ENCODE measurements at places on chromosomes 13 and 19. TPM values are rescaled to one million over a fixed set of nuclear protein-coding genes. Genes with fewer than 3 reads are reported as not detected.

DNA sequence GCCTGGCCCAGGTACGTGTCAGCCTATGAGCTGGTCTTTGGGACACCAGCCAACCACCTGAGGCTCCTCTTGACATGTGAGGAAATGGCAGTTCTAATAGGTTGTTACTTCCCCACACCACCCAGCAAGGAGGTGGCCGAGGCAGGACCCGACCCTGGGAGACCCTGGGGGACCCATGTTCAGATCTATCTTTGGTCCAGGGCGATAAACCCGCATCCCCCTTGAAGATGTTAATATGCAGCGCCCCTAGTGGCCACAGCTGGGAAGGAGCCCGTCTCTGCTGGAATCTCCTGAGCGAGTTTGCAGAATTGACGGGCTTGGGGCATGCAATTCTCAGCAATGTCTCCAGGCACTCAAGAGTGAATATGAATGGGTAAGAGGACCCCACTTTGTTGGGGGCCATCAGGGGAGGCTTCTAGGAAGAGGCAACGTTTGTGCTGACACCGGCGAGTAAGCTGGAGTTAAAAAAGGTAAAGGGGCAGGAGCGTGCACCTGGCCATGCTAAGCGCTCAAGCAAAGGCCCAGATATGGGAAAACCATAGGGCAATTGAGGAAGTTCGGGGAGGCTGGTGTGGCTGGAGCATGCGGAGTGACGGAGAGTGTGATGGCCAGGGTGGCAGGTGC lies 1.5 kb upstream of the MYO1F start:
- DNase-seq: no peak

DNA sequence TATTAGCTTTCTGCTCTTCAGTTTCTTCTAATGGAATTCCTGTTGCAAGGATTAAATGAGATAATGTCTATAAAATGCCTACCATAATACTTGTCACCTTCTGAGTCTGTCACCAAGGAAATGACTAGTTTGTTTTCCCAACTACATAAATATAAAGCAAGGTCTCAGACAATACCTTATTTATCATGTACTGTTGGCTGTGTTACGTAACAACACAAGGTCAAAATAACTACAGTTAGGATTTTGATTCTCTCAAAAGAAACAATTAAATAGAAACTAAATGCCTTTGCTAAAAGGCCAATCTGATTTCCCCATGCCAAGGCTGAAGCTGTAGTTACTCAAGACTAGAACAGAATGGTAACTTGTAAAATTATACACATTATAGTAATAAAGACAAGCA lies 134.5 kb downstream of the PCDH9 start:
- no peak for DNase-seq

DNA sequence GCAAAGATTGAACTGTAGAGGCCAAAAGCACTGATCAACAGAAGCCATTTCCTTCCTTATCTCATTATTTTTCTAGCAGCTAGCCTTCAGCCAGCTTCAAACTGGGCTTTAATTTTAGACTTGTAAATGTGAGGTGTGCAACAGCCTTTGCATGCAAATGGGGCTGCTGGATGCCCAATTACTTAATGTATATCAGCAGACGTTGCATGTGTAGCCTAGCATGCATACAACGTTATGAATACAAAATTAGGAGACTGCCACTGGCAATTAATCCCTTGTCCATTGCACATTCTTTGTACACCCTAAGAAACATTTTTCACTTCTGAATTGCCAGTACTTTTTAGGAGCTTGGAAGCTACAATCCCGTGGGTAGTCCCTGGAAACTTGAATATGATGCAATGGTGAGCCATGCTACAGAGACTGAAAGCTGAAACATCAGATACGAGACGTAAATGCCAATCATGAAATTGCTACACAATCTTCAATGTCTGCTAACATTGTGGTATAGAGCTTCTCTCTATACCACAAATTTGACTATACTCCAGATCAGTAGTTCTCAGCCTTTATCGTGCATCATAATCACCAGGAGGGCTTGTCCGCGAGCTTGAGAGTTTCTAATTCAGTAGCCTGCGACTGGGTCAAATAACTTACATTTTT lies 20.2 kb downstream of the EPSTI1 start:
- no peak for DNase-seq

- DNase-seq: no peak
These were observed 448.7 kb upstream of the MIR17HG start for GRCh38 chr13:90898811-90899210.

- DNase-seq: no peak
These were observed 5.9 kb downstream of the RAB8A start for GRCh38 chr19:16117594-16118033.

DNA sequence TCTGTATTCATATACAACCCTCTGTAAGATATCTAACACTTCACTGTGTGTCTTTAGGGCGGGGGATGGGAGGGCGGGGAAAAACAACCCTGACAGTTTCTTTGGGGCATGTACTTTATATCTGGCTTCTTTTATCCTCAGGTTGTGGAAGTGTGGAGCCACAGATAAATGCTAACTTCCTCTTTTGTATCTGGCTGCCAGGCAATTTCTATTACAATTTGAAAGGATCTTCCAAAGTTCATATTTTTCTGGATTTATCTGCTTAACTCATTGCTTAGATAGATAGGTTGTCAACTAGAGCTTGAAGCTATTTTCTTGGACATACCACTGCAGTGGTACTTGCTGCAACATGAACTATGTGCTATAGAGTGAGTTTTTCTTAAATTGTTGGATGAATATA lies 393.0 kb downstream of the LMO7 start:
- no peak for DNase-seq

DNA sequence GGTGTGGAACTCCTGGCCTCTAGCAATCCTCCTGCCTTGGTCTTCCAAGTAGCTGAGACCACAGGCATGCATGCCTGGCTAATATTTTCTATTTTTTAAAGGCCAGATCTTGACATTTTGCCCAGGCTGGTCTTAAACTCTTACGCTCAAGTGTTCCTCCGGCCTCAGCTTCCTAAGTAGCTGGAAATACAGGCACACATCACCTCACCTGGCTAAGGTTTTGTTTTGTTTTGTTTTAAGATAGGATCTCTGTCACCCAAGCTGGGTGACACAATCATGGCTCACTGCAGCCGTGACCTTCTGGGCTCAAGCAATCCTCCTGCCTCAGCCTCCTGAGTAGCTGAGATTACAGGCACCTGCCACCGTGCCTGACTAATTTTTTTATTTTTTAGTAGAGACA lies 5.5 kb upstream of the RLN3 start:
- DNase-seq: no peak

DNA sequence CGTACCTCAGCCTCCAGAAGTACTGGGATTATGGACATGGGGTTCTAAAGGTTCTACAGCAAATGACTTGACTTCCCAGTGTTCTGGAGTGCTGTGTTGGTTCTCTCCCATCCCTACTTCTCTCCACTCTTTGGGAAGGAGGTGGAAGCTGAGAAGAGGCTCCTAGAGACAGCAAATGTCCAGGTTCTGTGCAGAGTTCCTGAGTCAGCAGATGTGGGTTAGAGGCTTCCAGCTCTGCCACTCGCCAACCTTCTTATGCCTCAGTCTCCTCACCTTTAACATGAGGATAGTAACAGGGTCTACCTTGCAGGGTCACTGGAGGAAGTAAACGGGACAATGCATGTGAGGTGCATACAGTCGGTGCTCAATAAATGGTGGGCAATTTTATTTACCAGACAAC lies 80.5 kb upstream of the VSTM2B start:
- no peak for DNase-seq

GRCh38 chr19:48752496-48753365 lies at the start of gene FUT1:
Gene FUT1 (minus strand): TSS chr19:48752641. CDS start chr19:48751281, 1,360 bp downstream.
- DNase-seq: no peak

DNA sequence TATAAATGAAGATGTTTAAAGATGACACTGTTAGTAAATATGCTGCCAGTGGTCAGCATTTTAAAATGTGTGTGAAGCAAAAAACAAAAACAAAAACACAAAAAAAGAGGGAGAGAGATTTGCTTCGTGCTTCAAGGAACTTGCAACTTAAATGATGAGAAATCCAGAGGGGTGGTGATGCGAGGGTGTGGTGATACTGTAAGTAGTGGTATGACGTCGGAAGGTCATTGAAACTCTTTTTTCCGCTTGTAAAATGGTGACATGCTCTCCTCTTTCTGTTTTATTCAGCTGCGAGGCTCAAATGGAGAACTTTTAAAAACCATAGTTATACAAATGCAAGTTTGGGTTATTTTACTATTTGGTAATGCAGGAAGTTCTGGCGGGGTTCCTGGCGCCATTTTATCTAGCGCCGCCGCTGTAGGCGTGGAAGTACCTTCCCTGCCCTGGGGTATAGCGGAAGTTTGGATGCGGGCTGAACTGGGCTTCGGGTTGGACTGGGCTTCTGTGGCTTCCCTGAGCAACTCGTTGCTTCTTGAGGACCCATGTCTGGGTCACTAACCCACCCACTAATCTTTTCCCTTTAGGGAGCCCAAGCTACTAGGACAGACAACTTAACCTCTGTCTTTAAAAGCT lies 34.8 kb downstream of the DGKH start:
- no peak for DNase-seq

- DNase-seq: no peak
These were observed 3.7 kb downstream of the WDR83 start for GRCh38 chr19:12670159-12670928.

DNA sequence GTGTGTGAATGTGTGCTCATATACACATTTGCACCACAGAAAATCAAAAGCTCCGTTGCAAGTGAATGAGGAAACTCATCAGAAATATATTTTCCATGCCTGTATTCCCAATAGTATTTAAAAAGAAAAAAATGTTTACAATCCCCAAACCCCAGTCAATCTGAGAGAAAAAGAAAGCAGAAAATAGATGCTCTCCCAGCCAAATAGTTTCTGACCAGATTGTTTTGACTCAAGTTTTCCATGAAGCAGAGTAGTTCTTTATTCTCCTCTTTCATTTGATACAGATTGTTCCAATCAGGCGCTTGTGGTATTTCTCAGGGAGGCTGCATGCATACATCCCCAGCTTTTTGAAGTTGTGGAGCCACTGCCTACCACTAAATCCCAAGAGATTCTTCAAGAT lies 110.6 kb downstream of the STARD13 start:
- DNase-seq: no peak

DNA sequence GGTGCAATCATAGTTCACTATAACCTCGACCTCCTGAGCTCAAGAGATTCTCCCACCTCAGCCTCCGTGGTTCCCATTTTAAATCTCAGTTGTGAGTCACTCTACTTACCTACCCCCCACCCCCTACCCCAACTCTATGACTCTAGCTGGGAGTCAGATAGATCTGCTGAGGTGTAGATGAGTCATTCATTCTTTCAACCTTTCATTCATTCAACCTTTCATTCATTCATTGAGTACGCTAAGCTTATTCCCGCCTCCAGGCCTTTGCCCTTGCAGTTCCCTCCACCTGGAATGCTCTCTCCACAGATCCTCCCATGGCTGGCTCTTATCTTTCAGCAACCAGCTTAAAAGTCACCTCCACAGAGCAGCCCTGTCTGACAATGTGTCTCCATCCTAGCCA lies 1.1 kb upstream of the MAST1 start:
- no peak for DNase-seq

DNA sequence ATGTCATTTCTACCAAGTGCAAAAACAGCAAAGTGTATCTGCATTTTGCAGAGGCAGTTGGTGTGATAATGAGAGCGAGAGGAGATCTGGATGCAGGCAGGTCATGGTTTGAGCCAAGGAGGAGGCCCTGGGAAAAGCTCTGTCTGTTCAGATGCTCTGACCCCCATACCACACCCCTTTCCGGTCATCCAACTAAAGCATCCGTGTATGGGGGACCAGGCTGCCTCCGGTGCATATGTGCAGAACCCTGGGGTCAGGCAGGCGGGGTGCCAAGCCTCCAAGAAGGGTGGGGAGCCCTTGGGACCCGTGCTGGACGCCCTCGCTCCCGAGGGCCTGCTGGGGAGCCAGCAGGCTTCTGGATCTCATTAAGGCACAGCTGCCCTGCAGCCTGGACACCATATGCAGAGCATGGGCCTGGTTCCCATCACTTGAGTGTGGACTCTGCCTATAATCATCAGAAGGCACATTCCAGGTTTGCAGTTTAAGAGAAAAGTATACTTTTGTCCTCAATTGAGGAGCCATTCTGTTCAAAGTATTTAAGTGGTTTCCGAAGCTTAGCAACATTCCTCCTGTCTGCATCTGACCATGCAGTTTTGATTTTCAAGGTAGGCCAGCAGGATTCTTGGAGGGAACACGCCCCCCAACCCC lies 56.1 kb downstream of the ALOX5AP start:
- no peak for DNase-seq

GRCh38 chr19:18571564-18572344 lies at the start of gene UBA52:
Gene UBA52 (plus strand): TSS chr19:18571857. CDS start chr19:18573301, 1,444 bp downstream.
- peak; percentile 76 for DNase-seq

DNA sequence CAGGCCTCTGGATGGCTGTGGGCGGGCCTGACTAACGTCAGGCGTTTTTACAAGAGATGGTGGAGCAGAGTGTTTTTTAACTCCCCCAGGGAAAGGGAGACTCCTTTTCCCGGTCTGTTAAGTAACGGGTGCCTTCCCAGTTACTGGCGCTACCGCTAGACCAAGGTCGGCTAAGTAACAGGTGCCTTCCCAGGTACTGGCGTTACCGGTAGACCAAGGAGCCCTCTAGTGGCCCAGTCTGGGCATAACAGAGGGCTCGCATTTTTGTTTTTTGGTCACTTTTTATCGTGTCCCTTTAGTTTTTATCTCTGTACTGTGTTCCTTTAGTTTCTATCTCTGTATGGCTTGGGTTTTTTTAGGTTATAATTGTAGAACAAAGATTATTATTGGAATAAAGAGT lies 10.0 kb downstream of the ZNF383 start:
- DNase-seq: no peak

DNA sequence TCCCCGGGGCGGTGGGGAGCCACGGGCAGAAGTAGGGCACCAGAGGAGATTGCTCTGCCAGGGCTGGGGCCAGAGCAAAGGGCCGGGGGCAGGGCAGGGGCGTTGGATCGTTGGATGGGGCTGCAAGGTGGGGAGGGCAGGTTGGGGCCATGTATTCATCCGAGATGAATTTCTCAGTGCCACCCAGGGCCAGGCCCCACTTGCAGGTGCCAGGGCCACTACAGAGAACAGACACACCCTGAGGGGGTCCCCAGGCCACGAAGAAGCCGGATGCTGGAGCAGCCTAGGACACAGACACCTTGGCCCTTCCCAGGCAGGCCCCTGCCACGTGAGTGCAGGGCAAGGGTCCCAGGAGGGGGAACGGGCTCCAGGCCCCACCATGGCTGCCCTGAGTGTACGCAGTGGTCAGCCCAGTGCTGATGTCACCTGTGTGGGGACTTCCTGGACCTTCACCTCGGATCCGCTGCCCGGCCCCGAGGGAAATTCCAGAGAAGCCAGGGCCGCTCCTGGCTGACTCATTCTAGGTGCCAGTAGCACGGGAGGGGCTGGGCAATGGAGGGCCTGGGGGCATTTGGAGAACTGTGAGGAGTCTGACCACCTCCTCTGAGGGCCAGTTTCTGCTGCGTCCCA lies 9.6 kb upstream of the SBNO2 start:
- no peak for DNase-seq

The CNN1 gene
- total RNA-seq: 0.98 TPM

The TEAD2 gene
- total RNA-seq: 31.9 TPM

The LCP1 gene
- 1.5 TPM for total RNA-seq

The ANKLE1 gene
- 1.1 TPM for total RNA-seq

The CEACAM3 gene
- not detected for total RNA-seq

The CAPN12 gene
- 58.5 TPM for total RNA-seq

The KLF12 gene
- 4.2 TPM for total RNA-seq

The FGF22 gene
- 0.72 TPM for total RNA-seq

The LILRB3 gene
- total RNA-seq: 0.18 TPM
